Choroid plexus epithelial cell (primary cell): ENCODE measurements at places on chromosomes 12 and 14.
A peak's percentile ranks its signal among the peaks of the same experiment; 100 is the strongest.

GRCh38 chr12:15272376-15272775, 49.9 kb upstream of the PTPRO start:
- no peak for DNase-seq

DNA sequence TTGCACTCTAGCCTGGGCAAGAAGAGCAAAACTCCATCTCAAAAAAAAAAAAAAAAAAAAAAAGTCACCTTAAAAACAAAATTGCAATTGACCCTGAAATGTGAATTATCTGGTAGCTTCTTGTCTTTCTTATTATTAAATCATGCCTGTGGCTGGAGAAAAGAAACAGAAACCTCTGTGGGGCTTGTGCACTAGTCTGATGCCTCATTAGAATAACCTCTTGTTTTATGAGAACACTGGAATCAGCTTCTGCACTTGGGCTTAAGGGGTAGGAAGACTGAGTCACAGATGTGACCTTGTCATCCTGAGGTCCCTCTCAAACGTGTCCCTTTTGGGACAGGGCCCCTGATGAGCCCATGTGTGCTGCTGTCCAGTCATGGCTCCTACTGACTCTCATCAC, 237.9 kb downstream of the DACT1 start:
- no peak for DNase-seq

- DNase-seq, result no peak
Observed at GRCh38 chr12:13386323-13387039, 190.0 kb downstream of the EMP1 start.

DNA sequence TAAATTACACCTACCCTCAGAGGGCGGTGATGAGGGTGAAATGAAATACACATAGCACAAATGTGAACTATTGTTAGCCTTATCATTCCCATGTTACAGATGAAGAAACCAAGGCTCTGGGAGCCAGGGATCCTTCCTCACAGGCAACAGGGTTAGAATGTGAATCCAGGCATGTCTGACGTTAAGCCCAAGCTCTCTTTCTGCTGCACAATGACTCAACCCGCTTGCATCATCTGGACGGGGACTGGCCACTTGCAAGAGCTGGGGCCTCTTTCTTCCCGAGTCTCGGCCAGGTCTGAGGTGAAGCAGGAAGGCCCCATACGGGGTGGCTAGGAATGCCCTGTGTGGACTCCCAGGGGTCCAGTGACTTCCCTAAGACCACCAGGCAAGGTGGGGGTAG, 105.2 kb downstream of the RBM19 start:
- peak; percentile 97 for DNase-seq

DNA sequence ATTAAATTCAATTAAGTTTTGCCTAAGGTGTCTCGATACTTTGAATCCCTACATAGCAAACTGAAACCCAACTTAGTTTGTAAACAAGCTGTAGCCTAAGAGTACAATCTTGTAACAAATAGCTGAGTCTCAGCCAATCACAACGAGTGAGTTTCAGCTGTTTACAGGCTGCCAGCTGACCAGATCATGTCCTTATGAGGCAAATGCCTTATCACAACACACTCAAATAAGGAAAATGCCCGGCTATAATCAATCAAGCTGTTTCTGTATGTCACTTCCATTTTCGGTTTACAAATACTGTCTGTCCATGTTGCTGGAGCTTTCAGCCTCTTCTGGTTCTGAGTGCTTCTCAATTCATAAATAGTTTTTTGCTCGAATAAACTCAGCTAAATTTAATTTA, 943.8 kb downstream of the SLC16A7 start:
- DNase-seq, result peak; percentile 5

- no peak for DNase-seq
Observed at GRCh38 chr12:24989216-24989615, 40.3 kb upstream of the BCAT1 start.

DNA sequence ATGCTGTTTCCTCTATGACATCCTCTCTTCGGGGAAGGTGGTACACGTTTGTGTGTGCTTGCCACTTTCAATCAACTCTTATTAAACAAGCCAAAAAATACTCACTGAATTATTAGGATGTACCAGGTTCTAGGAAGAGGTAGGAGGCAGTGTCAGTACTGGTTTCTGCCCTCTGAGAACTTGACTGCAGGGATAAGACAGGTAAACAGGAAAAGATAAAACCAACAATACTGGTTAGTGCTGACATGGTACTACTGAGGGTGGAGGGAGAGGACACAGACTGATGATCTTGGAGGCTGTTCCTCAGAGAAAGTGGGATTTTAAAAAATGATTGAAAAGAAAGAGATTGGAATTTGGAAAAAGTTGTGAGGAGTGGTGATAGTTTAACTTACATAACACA, 295.2 kb upstream of the PWP1 start:
- DNase-seq, result no peak

- DNase-seq, result no peak
Observed at GRCh38 chr12:125386652-125387051, 321.4 kb downstream of the AACS start.

GRCh38 chr12:68803948-68804656, 3.9 kb upstream of the MDM2 start:
- DNase-seq, result no peak

DNA sequence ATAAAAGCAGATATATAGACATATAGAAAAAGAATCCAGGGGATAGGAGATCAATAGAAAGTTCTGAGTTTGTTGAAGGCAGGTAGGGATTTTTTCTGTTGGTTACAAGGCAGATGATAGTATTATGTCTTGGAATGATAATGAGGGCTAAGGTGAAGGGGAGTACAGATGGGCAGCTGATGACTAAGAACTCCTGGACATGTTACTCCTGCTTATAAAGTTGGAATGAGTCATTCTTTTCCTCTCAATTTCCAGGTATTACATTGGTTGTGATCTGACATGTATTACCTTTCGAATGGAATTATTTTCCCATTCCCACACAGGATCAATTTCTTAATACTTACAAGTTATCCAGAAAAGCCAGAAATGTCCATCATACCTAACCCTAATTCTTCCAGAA, 545.2 kb upstream of the MGAT4C start:
- peak; percentile 4 for DNase-seq
